ENCODE measurements at places on chromosomes 1 and 21.

DNA sequence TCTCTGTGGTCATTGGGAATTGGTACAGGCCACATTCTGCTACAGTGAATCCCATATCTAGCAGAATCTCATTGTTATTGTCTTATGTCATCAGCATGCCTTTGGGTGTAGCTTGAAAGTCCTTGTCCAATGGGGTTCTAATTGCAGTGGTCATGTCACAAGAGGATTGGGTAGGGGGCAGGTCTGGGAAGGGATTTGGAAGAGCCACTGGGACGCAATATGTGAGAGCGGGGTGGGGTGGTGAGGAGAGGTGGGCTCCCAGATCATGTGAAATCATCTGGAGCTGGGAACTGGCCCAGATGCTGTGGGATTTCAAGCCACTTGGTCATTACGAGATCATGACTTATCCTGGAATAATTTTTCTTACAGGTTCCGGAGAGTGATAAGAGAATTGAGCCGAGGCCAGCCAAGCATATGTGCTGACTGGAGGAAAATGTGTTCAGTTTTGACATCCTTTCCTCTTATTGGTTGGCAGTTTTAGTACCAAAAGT is 16.3 kb downstream of the CNIH3 start:
- DNase-seq, result no peak

GRCh38 chr1:179748772-179749171 is 5.7 kb downstream of the FAM163A start:
- DNase-seq, result no peak

GRCh38 chr1:169727307-169727706 is 6.6 kb downstream of the SELE start:
- no peak for DNase-seq

DNA sequence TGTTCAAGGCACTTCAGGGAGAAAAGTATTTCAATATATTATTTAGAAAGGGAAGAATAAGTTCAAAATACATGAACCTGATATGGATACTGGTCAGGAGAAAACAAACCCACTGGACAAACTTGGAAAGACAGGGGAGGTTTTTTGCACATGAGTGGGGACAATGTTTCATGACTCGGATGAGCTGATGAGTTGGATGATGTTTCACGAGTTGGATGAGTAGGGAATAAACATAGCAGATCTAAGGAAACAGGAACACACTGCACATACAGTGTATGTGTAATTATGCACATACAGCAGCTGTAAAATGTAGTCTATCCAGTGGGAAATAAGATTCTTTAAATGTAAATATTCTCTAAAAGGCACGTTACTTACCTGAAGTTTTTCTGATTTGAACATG is 682.9 kb upstream of the ADAMTS5 start:
- no peak for DNase-seq

DNA sequence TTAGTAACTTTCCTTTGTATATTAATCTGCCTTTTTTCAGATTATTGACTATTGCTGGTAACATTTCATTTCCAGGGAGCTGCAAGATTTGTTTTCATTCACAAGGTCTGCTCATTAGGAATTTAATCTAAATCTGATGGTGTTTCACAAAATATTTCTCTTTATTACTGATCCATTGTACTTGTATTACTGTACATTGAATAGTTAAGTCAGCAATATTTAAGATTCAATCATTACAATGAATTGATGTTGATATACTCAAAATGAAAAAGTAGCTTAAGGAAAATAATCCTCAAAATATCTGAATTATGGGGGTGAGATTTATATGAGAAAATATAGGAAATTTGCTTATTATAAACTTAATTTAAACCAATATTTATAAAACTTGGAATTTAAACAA is 308.6 kb upstream of the PBX1 start:
- DNase-seq, result no peak

- DNase-seq, result no peak
These were observed 3.4 kb downstream of the NEK7 start for GRCh38 chr1:198160222-198160621.

DNA sequence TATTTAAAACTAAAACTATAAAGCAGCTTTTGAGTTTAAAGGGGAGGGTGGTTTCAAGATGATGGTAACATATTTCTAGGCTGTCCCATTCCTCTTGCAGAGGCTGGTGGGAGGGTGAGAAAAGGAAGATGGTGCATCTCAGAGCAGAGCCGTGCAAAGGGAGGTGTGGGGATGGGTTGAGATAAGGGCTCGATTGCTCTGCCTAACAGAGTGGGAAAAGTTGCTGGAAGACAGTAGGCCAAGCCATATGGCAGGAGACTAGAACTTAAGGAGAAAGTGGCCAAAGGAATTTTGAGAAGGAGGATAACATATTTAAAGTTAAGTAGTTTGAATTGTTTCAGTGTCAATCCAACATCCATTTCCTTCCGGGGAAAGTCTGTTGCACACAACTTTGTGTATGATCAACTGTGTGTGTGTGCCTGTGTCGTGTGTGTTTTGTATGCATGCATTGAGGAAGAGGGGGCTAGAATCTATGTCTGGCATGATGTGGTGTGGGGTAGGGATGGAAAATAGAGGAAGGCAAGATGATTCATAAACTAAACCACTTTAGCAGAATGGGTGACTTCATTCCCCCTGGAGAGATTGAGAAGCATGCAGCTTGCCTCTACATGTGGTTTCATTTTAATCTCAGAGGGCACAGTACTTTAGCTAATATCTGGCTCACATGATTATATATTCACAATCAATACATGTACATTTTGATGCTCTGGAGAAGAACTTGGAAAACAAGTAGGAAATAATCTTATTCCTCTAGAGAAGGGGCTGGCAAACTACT is 145.0 kb upstream of the DNAH14 start:
- DNase-seq, result no peak
